NCI-H1930 (cell line): ENCODE measurements at places on chromosomes 1 and 21.

DNA sequence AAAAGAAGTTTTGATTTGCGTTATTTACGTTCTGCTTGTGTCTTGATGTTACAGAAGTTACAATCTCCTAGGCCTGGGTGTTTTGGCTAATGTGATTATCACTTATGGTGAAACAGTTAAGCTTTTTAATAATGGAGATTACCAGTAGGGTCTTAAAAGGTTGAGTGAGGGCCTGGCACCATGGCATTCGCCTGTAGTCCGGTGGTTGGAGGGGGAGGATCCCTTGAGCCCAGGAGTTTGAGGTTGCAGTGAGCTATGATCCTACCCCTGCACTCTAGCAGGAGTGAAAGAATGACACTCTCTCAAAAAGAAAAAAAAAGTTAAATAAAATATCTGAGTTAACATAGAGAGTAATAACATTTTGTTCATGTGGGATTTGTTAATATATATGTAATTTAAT is 8.8 kb upstream of the SPEN start:
- no peak for DNase-seq

GRCh38 chr1:56968878-56969495 is 3.2 kb upstream of the C8B start:
- no peak for DNase-seq

DNA sequence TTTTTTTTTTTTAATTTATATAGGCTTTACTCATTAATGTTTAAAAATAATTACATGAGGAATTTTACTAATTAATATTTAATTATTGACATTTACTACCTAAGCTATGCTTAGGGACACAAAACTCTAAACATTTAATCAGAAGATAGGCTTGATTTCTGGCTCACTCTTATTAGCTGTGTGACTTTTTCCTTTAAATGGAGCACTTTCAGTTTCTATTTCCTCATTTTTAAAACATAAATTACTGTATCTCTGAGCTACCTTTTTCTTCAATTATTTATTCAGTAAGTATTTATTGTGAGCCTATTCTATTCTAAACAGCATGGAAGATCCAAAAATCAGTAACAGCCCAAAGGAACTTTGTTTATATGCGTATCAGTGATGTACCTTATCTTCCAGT is 40.5 kb downstream of the MAP3K7CL start:
- no peak for DNase-seq

DNA sequence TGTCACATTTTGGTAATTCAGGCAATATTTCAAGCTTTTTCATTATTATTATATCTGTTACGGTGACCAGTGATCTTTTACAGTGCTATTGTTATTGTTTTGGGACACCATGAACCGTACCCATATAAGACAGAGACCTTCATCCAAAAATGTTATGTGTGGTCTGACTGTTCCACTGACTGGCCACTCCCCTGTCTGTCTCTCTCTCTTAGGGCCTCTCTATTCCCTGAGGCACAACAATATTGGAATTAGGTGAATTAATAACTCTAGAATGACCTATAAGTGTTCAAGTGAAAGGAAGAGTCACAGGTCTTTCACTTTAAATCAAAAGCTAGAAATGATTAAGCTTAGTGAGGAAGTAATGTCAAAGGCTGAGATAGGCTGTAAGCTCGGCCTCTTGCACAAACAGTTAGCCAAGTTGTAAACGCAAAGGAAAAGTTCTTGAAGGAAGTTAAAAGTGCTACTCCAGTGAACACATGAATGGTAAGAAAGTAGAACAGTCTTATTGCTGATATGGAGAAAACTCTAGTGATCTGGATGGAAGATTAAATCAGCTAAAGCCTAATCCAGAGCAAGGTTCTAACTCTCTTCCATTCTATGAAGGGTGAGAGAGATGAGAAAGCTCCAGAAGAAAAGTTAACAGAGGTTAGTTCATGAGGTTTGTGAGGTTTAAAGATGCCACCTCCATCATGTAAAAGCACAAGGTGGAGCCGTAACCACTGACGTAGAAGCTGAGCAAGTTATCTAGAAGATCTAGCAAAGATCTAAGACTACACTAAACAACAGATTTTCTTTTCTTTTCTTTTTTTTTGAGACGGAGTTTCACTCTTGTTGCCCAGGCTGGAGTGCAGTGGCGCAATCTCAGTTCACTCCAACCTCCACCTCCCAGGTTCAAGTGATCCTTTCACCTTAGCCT is 19.7 kb upstream of the DIPK1A start:
- no peak for DNase-seq

DNA sequence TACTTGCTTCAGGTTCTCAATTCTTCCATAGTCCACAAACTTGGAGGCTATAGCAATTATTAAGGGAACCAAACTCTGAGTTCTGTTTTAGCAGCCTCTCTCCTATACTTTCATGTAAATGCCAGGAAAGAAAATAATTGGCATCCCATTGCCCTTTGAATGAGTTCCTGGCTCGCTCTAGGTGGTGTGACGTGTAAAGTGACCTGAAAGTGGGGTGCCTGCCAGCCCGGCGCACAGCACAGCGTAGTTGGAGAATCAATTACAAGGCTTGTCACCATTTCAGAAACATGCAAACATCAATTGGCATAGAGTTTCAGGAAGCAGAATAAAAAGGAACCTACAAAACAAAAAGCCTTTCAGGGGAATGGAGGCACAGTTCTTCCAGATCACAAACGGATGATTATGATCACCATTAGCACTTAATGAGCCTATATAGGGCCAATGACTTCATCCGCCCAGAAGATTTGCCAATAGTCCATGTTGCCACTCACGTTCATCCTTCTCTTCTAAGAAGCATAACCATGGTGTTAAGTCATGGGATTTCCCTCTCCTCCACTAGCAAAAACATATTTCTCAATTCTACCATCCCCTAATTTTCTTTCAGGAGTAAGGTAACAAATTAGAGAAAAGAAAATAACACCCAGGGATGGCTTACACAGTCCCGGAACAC is 354.6 kb upstream of the ADGRL2 start:
- no peak for DNase-seq

GRCh38 chr1:160954158-160955104 is at the start of gene ITLN2:
Gene ITLN2 (minus strand): TSS chr1:160954809. CDS start chr1:160954741, 68 bp downstream.
- DNase-seq, result no peak

DNA sequence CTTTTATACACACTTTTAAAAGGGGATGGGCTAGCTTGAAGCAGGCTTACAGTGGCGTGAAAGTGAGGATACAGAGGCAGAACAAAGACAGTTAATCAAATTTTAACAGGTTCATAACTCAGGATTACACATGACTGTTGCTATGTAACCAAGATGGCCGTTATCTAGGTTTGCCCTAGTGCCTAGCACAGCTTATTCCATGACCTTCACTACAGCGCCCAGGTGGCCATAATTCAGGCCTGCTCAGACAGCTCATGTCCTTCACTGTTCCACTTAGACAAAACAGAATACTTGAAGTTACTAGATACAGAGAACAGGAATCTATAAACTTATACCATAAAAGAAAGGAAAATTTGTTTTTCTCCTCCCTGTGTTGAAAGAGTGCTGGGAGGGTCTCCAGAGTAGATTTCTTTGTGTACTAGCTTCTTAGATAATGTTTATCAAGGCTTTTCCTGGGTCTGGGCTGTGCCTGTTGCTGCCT is 6.2 kb upstream of the SPRR2F start:
- DNase-seq, result no peak

DNA sequence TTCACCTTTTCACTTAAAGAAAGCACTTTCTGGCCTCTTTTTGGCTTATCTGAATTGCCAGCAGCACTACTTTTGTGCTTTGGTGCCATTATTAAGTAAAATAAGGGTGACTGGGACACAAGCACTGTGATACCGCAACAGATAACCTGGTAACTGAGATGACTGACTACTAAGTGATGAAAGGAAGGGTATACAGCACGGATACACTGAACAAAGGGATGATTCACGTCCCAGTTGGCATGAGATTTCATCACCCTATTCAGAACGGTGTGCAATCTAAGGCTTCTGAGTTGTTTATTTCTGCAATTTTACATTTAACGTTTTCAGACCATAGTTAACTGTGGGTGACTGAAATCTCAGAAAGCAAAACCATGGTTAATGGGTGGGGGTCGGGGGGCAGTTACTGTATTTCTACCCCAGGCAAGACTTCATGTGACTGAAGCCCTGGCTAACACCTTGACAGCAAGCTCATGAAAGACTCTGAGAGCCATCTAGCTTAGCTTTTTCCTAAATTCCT is 102.8 kb downstream of the CLIC6 start:
- DNase-seq, result no peak
